ENCODE measurements at places on chromosomes 1 and 21.

- no peak for DNase-seq
These were observed 359.6 kb upstream of the PTBP2 start for GRCh38 chr1:96361961-96362360.

DNA sequence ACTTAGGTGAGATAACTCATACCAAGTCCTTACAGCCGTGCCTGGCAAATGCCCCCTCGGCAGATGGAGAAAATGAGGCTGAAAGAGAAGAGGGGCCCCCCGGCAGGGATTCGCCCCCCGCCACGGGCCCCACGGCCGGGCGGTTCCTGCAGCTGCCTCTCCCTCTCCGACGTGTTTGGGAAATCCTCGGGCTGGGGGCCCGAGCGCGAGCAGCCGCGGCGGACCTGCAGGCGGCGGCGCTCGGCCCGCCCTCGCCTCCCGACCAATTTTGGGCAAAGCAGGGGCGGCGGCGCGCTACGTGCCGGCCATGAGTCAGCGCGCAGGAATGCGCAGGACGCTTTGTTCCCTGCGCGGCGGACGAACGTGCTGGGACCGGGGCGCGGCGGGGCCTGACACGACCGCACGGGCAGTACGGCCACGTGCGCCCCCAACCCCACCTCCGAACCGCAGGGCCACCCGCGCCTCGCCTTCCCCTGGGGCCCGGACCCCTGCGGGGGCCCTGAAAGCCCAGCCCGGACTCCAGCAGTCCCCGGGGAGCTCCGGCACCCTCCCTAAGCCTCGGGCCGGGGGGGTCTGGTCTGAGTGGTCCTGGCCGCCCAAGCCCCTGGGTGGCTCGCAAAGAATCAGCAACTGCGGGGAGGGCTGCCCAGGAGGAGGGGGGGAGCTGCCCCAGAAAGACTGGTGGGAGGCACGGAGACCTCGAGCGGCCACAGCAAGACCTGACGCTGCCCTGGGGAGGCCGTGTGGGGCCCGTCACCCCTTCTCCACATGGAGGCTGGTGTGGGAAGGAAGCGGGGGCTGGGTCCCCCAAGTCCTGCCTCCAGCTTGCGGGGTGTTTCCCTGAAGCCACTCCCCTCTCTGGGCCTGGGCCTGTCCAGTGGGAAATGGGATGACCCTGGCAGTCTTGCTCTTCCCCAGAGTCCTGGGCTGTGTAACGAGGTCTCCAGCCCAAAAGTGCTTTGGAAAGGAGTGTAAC lies 11.9 kb upstream of the EDN2 start:
- peak; percentile 58 for DNase-seq

DNA sequence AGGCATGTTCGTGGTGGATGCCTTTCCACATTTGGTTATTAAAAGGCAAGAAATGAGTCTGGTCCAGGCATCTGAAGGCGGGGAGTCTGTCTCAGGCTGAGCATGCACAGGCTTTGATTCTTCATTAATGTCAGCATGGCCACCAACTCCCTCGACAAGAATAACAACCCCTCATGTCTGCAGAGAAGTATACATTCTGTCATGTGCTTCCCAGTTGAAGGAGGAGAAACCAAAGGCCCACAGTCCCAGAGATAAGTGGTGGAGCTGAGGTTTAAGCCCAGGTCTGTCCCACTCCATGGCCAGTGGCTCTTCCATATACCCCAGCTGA lies 61.6 kb upstream of the LAPTM5 start:
- DNase-seq, result no peak

GRCh38 chr21:46050668-46051378 lies 47.1 kb upstream of the COL6A2 start:
- DNase-seq, result no peak

- DNase-seq, result no peak
These were observed 17.9 kb upstream of the HSPG2 start for GRCh38 chr1:21955058-21955457.

- DNase-seq, result no peak
These were observed 9.7 kb upstream of the TENT5C start for GRCh38 chr1:117596023-117596720.

DNA sequence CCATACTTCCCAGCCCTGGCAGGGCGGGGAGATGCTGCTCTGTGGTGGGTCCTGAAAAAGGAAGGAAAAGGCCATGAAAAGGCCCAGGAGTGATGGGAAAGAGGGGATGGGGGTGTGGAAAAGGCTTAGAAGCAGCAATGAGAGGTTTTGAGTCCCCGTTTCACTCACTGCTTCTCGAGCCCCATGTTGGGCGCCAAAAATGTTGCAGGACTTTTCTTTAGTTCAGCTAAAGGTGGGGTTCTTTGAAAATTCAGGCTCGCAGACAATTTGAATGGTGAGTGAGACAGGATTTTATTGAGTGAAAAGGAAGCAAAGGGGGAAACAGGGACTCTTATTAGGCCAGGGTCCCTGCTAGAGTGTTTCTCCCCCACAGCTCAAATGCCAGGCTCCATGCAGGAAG lies 93.1 kb downstream of the MRPS6 start:
- DNase-seq, result no peak

DNA sequence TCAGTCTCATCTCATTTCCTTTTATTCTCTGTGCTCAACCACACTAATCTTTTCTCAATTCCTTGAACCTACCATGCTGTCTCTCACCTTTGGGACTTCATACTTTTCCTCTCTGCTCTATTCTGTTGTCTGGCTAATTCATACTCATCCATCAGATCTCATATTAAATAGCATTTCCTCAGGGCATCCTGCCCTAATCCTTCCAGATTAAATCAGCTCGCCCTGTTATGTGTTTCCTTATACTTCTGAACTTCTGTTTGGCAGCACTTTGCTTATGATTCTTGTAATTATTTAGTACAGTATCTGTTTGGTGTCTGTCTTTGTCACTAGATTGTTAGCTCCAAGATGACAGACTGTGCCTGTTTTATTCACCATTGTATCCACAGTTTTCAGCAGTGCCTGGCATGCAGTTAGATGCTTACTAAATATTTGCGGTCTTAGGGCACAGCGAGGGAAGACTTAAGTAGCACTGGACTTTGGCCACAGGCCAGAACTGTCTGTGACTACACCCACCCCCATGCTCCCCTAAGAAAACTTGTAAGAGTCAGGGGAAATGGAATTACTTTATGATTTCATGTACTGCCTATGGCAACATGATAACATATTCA lies 9.9 kb upstream of the CAP1 start:
- DNase-seq, result no peak

DNA sequence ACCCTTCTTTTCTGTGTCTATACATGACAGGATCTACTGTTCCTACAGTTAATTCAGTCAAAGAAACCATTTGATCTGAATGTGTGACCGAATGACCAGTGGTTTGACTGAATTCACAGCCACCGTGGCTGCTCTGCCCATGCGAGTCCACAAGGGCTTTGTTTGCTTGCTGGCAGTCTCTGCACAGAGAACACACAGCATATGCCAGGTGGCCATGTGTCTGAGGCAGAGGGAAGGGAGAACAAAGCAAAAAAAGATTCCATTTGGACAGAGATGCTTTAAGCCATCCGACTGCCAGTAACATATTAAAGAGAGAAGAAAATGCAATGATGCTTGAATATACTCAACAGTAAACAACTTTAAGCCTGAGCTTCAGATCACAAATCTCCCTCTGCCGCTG lies 737.8 kb upstream of the CXADR start:
- DNase-seq, result peak; percentile 48

DNA sequence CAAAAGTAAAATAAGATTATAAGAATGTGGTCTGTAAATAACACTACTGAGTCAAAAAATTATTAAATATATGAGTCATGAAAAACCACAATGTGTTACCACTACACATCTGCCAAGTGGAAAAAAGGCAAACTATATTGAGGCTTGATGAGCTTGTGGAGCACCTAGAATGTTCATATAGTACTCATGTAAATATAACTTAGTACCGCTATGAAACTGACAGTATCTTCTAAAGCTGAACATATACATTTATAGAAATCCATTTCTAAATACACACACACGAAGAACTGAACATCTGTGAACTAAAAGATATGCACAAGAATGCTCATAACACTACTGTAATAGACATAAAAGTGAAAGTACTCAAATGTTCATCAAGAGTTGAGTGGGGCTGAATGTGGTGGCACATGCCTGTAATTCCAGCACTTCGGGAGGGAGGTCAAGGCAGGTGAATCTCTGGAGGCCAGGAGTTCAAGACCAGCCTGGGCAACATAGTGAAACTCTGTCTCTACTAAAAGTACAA lies 18.5 kb upstream of the GBP3 start:
- no peak for DNase-seq

- DNase-seq, result no peak
These were observed 23.7 kb downstream of the NOL9 start for GRCh38 chr1:6530504-6531160.

DNA sequence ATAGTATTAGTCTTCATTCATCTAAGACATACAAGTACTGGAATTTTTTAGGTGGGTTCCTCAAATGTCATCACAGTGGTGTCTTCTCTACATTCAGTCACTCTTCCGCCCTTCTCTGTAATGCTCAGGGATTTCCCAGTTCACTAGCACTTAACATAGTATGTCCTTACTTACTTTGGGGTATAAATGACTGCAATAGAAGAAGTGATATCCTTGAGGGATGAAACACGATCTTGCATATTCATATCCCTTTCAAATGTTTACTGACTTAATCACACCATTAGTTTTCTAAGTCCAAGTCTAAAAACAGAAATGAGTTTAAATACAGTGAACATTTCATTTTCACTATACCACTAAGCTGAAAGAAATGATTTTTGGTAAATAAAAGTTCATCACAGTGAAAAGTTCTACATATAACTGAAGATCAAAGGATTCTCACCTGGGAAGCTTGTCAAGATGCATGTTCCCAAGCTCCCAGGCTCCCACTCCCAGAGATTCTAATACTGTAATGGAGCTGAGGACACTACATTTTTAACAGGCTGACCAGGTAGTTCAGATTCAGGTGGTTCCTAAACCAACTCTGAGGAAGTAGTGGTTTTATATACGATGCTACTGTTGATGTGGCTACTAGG lies 29.7 kb downstream of the MRPL39 start:
- DNase-seq, result no peak

DNA sequence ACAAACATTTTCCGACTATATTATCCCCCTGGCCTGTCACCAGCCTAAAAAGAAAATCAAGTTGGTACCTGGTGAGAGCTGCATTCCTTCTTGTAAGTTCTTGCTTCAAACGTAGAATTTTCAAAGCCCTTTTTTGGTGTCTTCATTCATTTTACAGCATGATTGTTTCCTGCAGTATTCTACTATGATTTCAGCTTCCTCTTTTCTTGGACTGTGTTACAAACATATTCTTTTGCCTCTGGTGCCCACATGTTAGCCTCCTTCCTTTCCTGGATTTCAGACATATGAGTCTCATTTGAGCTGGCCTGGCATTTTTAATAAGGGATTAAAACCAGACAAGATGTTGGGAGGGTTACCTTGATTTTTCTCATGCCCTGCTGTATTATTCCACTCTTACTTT lies 142.5 kb downstream of the PIGK start:
- no peak for DNase-seq

DNA sequence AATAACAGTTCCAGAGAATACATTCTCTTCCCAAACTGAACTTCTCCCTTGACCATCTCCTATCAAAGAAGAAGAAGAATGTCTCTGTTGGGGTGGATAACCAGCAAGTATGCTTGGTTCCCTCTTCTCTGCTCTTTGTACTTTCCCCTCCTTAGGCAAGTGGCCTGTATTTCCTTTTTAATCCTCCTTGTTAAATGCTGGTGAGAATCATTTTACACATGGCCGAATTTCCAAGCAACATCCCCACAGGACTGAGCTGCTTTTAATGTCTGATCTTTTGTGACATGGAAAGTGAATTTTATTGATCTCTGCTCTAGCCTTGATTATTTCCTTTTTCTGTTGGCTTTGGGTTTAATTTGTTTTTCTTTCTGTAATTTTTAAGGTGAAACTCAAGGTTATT lies 336.7 kb downstream of the DUSP10 start:
- DNase-seq, result no peak

DNA sequence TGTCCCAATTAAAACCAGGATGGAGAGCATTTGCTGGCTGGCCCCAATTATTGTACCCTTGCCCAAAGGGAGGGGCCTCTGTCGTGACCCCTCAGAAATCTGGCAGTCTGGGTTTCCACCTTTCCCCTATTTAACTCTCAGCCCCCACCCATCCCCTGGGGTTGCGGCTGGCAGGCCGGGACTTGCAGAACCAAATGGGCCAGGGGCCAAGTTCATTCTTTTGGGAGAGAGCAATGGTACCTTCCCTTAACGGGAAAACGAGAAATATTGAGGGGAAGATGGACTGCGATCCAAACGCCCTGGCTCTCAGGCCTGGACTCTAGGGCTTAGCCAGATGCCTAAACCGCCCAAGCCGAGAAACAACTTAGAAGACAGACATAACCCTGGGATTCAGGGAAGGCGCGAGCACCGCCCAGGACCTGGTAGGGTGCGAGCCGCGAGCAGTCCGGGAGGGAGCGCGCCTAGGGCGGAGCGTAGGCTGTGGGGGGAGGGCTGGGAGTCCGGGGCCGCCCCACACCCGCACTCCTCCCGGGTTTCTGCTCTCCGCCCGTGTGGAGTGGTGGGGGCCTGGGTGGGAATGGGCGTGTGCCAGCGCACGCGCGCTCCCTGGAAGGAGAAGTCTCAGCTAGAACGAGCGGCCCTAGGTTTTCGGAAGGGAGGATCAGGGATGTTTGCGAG lies at the start of gene SLC27A3:
SLC27A3 (plus strand) TSS at position 628 of the 678 bp plus-strand sequence. CDS start 91 bp downstream, outside the sequence.
- DNase-seq, result peak; percentile 76

DNA sequence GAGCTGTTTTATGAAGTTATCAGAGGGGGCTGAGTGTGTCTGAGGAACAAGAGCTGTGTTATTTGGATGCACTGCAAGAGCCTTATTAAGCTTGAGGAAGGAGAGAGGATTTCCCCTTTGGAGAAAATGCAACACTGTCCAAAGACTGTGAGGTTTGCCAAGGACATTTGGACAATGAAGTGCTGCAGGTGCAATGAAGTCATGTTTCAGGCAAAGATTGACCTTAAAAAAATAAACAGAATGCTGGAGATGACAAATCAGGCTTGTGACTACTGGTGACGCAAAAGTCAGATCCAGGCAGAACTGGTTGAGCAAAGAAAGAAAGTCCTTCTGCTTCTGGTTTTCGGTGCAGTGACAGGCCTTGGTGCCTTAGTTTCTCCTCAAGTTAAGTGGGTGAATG lies 125.2 kb upstream of the KIAA0040 start:
- no peak for DNase-seq

GRCh38 chr1:39733161-39733560 lies 5.5 kb upstream of the PPIE start:
- DNase-seq, result peak; percentile 77

- DNase-seq, result no peak
These were observed 37.2 kb downstream of the EGLN1 start for GRCh38 chr1:231384696-231385415.

DNA sequence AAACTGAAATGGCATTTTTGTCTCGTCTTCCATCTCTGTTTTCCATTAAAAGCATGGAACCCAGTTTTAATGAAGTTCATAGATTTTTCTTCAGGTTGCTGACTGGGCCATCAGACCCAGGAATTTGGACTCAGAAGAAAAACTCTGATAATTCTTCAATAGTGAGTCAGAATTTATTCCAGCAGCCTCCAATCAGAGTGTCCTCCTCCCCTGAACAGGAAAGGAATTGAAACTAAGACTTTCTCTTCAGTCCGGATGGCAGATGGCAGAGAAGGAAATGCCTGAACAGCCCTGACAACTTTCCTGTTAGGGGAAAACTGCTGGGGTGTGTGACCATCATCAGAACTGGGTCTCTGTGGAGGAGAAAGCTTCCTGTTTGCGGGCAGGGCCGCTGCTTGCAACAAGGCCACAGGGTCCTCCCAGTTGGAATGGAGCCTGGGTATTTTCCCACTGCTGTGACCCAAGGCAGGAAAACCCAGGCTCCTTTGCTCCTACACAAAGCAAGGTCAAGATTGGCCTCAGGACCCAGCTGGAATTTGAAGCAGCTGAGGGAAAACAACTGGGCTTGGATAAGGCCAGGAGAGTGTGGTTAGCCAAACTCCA lies 20.7 kb downstream of the CD34 start:
- peak; percentile 32 for DNase-seq

Data from head of caudate nucleus (tissue), 42 donors.